ENCODE measurements at places on chromosomes 11 and 22. TPM values are rescaled to one million over a fixed set of nuclear protein-coding genes. Genes with fewer than 3 reads are reported as not detected.

DNA sequence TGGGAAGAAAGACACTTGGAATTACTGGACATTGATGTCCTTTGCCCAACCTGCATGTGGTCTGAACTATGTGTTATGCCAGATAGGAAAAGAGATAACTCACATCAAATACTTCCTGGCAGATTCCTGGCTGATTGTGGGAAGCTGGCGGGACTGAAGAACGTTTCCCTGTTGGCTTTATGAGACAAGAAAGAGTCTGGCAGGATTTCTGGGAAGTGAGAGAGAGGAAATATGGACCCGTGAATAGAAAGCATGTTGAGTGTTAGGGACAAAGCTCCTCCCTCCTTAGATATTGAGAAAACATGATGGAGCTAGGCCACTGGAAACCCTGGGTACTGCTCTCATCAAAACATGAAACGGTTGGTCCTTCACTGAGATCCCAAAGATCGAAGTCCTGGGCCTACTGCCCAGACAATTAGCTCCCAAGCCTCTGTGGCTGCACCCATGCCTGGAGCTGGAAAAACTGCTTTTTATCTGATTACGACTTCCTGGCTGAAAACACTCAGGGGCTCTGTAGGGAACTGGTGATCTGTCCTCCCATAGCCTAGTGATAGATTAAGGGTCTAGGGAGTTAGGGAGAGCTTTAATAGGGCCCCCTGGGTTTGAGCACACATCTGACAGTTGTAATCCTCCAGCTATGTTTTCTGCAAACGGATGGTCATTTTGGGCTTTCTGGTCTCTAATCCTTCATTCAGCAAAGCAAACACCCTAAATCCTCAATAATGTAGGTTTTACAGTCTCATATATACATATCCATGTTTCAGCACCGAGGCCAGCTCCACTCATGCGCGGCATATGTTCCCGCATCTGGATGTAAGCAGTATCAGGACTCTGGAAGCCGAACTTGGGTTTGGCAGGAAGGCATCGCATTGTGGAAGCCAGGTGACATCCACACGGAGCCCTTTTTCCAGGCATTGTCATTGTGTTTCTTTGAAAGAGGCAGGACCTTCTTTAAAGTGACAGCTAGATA is 6.1 kb upstream of the B3GAT1 start:
- DNase-seq, result peak; percentile 45

GRCh38 chr11:11436715-11437313 is 83.8 kb upstream of the CSNK2A3 start:
- DNase-seq, result no peak

DNA sequence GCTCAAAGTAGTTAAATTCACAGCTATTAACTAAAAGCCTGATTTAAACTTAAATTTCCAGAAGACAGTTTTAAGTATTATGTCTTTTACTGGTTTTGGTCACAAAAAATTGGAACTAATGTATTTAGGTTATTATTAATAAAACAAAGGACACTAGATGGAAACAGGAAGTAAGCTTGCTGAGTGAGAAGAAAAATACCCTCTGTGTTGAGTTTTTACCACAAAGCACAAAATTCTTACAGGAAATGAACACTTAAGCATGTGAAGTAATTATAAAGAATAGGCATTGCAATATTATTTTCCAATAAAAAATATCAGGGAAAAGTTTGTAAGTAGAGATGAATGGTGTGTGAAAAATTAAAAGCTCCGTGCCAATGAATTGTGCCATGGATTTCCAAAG is 46.3 kb downstream of the PIK3C2A start:
- DNase-seq, result no peak

- no peak for DNase-seq
Observed at GRCh38 chr11:122165607-122166371, 49.8 kb upstream of the BLID start.

DNA sequence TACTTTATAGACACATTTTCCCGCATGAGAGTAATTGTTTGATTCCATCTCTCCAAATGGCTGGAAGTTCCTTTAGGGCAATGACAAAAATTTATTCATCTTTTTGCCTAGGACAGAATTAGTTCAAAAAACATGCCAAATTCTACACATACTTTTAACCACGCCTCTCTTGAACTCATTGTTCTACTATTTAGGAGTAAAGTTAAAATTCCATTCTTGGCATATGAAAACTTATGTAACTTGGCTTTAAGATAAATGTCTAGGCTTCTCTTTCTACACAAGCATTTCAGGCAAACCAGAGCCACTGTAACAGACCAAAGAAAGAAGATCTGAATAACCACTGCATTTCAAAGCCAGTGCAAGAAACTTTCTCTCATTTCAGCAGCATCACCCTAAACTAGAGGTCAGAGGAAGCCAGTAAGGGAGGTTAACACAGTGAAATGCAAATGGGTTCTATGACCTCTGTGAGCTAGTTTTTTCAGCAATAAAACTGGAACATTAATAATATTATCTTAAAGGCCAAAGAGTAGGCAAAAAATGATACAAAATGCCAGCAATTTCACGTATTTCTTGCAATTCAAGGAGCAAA is 73.0 kb downstream of the RSF1 start:
- DNase-seq, result no peak

DNA sequence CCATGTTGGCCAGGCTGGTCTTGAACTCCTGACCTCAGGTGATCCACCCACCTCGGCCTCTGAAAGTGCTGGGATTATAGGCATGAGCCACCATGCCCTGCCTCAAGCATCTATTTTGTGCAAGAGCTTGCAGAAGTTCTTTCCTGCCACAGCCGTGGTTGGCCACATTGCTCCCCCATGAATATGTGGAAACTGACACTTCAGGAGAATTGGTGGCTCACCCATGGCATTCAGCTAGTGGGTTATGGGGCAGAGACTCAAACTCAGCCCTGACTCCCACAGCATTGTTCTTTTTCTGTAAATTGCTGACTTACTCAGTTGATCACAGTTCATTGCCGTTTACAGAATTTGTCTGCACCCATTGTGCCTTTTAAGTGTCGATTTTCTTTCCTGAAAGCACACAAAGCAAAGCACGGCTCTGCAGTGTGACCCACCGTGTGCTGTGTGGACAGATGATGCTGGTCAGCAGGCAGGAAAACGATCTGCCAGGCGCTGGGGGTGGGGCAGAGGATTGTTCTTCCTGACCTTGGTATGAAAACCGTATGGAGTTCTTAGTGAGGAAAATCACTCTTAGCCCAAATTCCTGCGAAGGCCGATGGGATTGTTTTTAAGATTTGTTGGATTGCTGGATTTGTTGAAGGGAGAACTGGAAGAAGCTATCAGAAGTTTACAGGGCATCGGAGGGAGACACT is 115.6 kb downstream of the PTPRJ start:
- no peak for DNase-seq

DNA sequence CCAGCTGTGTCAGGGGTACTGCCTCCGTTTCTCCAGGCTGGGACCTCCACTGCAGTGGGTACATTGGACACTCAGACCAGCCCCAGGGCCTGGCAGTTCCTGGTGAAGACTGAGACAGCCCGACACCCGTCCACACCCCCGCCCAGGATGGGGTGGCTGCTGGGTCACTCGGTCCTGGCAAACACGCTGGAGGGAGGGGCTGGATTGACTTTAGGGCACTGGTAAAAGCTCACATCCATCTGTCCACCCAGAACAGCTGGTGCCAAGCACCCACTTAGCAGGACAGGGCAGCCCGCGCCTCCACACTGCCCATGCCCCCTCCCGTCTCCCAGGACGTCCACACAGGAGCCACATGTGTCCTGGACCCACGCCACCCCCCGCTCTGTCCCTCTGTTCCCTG is 10.7 kb upstream of the TBX1 start:
- DNase-seq, result no peak

DNA sequence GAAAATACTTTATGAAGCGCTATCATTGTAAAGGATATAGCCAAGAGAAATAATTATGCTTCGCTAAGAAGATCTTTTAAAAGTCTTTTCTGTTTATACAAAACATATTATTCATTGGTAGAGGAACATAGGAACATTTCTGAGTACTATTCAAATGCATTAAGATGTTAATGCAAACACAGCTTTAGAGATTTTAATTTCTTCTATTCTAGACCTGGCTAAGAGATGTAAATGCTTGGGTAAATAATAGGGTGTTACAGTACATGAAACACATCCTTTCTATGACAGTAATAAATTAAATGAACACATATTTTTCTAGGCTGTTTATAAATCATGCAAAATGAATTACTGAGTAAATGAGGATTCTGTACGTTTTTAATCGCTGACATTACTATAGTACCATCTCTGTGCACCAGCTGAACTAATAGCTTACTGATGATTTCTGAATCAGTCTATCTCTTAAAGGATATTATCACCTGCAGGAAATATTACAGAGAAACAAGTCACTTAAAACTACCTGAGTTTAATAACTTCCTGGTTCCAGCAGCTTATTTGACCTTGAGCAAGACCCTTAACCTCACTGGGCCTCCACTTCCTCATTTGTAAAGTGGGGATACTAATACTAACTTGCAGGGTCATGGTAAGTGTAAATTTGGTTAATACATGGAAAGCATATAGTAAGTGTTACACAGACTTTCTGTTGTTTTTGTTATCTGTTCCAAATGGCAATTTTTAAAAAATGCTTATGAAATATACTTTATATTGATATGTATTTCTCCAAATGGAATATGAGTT is 344.9 kb downstream of the DYNC2H1 start:
- DNase-seq, result no peak

GRCh38 chr11:120222916-120223315 is 12.1 kb downstream of the OAF start:
- no peak for DNase-seq

- DNase-seq, result no peak
Observed at GRCh38 chr11:73374151-73374550, 2.0 kb upstream of the RELT start.

GRCh38 chr11:6635082-6635932 is 16.1 kb upstream of the TPP1 start:
- DNase-seq, result no peak

- DNase-seq, result peak; percentile 55
Observed at GRCh38 chr22:36027579-36027934, 1.1 kb downstream of the RBFOX2 start.

DNA sequence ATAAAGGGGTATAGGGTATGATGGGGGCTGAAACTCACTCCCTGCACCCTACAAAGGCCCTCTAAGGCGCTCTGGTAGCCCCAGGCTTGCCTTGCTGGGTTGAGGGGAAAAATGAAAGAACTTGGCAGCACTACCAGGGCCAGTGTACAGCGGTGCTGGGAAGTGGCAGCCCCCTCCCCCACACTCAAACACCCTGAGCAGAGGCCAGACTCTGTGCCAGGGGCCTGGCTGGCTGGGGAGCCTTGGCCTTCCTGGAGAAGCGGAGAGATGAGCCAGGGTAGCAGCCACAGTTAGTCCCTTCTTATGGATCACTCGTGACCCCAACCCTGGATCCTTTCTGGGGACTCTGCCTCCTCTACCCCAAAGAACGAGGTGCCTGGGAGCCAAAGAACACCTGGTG is 2.7 kb downstream of the TMEM134 start:
- no peak for DNase-seq

Gene NXPE4
- not detected for total RNA-seq

Gene FSHB
- total RNA-seq, result not detected

Gene SCARF2
- total RNA-seq, result 3.9 TPM

Gene KCNJ11
- total RNA-seq, result 5.0 TPM

Gene OR5A1
- total RNA-seq, result 0.06 TPM

Gene GRIA4
- 3.7 TPM for total RNA-seq

Gene OR52I1
- total RNA-seq, result not detected

Gene TAGLN
- total RNA-seq, result 24.5 TPM

Gene RPLP2
- total RNA-seq, result 629 TPM
